Heart left ventricle (tissue), 16 donors: ENCODE measurements at places on chromosomes 2 and 18. TPM values are rescaled to one million over a fixed set of nuclear protein-coding genes. Genes with fewer than 3 reads are reported as not detected.

The SKOR2 gene
- not detected for polyA plus RNA-seq

DNA sequence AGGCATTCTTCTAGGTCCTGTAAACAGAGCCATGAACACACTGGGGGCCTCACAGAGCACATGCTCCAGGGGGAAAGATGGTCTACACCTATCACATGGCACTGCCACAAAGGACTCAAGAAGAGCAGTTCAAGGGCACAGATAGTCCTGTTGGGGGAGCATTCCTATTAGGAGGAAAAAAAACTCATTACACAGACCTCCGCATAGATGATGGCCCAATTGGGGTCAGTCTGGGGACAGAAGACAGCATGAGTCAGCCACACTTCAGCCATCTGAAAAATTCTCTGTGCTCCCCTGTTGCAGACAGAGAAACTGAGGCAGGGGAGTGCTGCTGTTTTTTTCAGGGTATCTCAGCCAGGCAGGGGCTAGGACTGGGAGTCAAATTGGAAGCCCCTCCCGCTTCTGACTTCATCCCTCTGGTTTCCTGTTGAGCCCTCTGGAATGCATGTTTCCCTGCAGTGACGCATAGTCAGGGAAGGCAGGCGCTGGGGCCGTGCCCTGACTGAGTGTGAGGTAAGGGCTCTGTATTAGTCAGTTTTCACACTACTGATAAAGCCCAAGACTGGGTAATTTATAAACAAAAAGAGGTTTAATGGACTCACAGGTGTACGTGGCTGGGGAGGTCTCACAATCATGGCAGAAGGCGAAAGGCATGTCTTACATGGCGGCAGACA lies 67.9 kb downstream of the RHOB start:
- peak; percentile 59 for DNase-seq

DNA sequence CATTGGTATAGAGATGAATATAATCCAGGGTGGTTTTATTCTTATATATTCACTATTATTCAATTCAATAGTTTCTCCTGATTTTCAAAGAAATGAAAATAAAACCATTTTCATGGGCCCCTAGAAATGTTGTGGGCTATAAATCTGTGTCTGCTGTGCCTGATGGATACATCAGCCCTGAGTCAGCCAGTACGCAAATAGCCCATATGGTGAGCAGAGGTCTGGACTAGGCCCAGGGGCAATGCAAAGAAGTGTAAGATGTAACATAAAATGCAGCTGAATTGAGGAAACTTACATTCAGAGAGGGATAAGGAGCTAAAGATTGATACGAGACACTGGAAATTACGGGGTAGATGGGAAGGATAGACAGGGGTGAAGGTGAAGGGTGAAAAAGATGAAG lies 122.5 kb downstream of the MAIP1 start:
- DNase-seq = no peak

The ALPG gene
- not detected for polyA plus RNA-seq

The SCN3A gene
- polyA plus RNA-seq = 1.1 TPM
